ENCODE measurements at places on chromosomes 7 and 10.

- no peak for DNase-seq
Observed at GRCh38 chr7:116560021-116560970, 35.5 kb downstream of the CAV1 start.

DNA sequence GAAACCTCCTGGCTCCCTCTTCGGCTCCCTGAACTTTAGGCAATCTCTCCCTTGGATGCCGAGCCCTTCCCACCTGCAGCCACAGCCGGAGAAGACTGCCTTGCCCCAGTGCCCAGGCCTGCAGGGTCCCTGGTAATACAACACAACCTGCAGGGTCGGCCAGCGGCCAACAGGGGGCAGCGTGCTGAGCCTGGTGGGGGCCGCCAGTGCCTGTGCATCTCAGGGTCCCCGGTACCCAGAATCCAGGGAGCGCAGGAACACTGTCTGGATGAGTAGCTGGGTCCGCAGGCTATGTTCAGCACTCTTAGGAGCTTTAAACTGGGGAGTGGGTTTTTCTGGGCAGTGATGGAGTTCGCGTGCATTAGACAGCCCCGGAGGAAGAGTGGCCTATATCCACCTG, 17.5 kb upstream of the C10orf71 start:
- no peak for DNase-seq

- DNase-seq, result no peak
Observed at GRCh38 chr10:71094712-71095390, 117.5 kb upstream of the UNC5B start.

DNA sequence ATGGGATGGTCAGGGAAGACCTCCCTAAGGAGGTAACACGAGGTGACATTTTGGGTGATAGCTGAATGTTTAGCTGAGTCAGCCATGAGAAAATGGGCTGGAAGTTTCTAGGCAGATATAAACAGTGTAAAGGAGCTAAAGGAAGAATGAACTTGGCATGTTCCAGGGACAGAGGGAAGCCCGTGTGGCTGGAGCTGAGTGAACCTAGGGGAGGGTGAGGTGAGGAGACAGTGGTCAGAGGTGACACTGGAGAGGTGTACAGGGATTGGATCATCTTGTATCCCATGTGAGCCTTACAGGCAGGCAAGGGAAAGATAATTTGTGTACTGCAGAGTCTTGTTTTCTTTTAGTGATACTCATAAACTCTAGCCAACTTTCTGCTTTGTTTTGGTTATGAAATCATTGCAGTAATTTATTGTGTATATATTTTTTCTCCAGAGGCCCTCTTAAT, 1.8 kb downstream of the STARD3NL start:
- no peak for DNase-seq

- DNase-seq, result no peak
Observed at GRCh38 chr7:120988591-120989256, at the start of gene CPED1. Gene CPED1 (plus strand): TSS chr7:120988711. CDS start chr7:120989622, 911 bp downstream.

- no peak for DNase-seq
Observed at GRCh38 chr7:18524248-18524647, 28.7 kb downstream of the HDAC9 start.

DNA sequence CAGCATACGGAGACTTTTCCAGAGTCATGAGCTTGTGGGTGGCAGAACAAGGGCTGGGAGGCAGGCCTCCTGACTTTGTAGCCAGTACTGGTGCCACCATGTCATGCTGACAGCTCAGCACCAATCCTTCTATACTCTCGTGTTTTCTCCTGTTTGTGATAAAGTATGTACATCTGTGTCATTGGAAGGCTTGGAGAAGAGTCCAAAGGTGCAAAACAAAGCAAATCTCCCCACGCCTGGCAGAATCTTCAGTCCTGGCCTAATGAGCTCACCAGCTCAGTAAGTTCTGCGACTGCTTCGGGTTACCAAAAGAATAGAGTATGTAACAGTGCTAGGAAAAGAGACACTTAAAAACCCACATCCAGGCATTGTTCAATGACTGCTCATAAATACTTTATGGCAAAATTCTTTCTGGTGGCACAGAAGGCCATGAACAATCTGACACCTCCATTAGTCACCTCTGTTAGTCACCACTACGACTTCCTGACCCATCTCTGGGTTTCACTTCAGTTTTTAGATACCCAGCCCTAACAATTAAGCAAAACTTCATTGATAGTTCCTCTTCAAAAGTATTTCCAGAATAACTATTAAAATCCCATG, 24.5 kb downstream of the STEAP1 start:
- no peak for DNase-seq

DNA sequence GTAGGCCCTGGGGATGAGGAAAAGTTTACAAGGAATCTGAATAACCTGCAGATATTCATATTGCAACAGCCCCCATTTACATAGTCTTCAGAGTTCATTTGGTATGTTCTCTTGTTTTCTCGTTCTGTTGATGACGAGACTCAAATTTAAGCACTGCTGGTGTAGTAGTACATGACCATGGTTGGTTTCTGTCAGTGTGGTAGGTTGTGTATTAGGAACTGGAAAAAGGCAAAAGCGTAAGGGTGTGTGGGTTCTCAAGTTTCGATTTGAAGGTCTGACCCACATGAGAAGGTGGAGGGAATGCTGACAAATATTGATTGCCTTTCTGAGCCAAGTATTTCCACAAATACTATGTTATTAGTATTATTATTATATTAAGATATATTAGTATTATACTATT, 151.7 kb downstream of the AUTS2 start:
- no peak for DNase-seq

DNA sequence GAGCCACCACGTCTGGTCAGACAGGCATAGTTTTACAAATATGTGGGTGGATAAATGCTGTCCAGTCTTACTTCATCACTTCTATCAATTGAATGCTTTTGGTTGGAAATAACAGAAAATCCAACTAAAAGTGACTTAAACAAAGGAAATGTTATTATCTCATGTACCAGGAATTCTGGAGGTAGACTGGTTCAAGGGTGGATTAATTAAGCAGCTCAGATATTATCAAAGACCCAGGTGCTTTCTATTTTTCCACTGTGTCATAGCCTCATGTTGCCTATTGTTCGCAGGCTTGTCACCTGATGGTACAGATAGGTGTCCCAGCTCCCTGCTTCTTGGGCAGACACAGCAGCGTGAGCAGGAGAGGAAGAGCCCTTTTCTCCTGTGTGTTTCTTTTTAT, 156.1 kb upstream of the CTBP2 start:
- DNase-seq, result no peak

GRCh38 chr7:72267291-72267800, 144.8 kb downstream of the CALN1 start:
- DNase-seq, result no peak

All from stimulated activated CD4-positive, alpha-beta T cell treated with anti-CD3 and anti-CD28 coated beads, Interleukin-1b, Interleukin-23, amount 100 ng/mL, for 1 hour (primary cell).